Adrenal gland (tissue), 19 donors: ENCODE measurements at places on chromosomes 11 and 22. TPM values are rescaled to one million over a fixed set of nuclear protein-coding genes. Genes with fewer than 3 reads are reported as not detected.
A peak's percentile ranks its signal among the peaks of the same experiment; 100 is the strongest.

GRCh38 chr11:96217206-96217605 lies 125.8 kb downstream of the MAML2 start:
- DNase-seq, result no peak

DNA sequence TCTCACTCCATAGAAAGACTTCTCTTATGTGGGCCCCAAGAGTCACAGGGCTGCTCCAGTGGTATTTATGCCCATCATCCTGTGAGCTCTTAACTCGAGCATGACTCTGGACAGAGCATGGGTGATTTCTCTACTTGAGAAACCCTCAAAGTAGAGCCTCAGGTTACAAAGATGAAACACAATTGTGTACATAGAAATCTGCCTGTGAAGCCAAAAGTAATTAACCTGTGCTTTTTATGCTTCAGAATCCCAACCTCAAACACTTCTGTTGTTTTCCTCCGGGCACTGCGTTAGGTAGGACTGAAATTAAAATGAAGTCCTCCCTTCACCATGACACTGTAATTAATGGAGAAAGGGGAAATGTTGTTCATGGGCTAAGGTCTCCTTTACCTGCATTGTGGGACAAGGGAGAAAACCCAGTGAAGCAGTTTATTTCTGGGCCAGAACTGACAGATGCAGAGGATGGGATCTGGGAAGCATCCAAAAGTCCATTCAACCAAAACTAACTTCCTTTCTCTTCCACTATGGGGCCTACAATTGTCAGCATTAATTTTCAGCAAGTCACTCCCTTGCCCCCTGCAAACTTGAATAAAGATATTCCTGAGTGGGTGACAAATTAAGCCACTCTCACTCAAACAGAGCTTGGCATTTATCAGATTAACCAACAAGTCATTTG lies 24.1 kb upstream of the POU2AF1 start:
- no peak for DNase-seq

DNA sequence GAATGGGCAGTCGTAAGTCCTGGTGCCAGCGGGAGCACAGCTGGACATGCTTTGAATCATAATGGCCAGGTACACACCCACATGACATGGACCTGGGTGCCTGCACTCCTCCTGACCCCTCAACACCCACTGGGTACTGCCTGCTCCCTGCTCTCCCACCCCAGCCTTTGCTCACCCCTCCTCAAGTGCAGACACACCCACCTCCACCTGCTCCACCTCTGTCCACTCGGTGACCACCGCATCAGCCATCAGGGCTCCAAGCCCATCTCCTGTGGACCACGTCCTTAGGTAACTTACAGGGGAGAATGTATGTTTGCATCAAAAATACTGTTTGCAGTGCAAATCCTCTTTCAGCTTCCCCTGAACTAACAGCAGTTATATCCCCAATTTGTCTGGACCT lies 214.6 kb downstream of the BRD1 start:
- no peak for DNase-seq

DNA sequence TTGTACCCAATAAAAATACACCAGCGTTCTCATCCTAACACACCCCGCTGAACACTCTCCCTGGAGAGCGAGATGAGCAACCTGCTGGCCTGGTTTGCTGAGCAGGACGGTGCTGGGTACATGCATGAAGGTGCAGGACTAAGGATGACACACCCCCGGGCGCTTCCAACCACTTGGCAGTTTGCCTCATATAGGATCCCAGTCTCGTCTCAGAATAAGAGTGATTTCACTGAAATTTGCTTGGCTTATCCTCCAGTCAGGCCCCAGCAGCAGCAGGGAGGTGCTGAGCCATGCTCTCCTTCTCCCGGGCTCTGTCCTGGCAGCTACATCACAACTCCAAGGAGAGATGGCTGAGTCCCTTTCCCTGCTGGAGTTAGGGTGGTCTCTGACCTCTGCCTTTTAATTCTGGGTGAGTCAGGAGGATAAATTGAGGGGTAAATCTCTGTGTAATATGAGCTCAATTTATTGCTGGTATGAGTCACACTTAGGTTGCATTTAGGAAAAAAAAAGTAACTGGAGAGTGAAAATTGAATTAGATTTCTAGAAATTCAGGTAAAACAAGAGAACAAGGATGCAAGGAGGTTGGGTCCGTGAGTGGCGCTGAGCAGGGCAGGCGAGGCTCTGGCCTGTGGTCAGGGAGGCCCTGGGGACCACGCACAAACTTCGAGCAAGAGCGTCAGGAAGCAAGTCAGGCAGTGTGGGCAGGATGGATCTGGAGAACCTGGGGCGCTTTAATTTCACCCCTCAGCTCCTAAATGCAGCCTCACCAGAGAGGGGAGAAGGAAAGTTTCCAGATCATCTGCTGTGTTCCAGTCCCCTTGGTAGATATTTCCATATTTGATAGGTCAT lies 974.0 kb downstream of the TBC1D22A start:
- DNase-seq, result no peak

- peak; percentile 86 for DNase-seq
These were observed 16.6 kb upstream of the STK33 start for GRCh38 chr11:8610532-8611116.

GRCh38 chr11:64165481-64165841 lies 452 bp downstream of the MACROD1 start:
- DNase-seq, result no peak

- DNase-seq, result no peak
These were observed 31.7 kb upstream of the RRAS2 start for GRCh38 chr11:14390669-14391068.

DNA sequence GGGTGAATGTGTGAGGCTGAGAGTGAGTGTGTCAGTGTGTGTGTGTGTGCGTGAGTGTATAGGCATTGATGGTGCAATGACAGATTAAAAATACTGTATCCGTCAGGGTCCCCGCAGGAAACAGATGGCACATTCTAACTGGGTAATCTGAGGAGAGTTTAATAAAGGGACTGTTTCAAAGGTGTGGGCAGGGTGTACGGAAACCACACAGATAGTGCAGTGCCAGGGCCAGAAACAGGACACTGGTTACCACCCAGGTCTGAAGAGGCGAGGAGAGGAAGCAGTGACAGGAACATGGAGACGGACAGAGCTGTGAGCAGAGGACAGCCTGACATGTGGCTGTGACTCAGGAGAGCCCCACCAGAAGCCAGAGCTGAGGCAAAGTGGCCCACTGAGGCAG lies 16.5 kb downstream of the P2RX3 start:
- DNase-seq, result no peak

- DNase-seq, result no peak
These were observed 242.3 kb downstream of the SWAP70 start for GRCh38 chr11:9905960-9906791.

DNA sequence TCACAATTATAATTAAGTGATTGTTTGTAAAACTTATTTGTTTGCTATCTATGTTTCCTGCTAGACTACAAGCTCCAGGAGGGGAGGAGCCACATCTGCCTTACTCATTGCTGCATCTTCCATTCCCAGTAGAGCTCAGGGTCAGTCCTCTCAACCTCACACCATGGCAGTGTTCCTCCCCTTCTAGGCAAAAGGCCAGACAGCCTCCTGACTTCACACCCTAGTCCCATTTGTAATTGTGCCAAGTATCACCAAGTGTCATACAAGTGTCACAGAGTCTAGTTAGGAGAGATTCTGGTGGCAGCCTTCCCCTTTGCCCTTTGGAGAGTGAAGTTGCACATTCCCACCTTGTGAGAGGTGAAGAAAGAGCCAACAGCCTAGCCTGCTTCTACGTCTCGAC lies 490.4 kb downstream of the INSC start:
- no peak for DNase-seq

GRCh38 chr22:41907436-41908401 lies 7.2 kb downstream of the SHISA8 start:
- DNase-seq, result peak; percentile 38

GRCh38 chr22:31247726-31248125 lies 35.6 kb downstream of the LIMK2 start:
- no peak for DNase-seq

DNA sequence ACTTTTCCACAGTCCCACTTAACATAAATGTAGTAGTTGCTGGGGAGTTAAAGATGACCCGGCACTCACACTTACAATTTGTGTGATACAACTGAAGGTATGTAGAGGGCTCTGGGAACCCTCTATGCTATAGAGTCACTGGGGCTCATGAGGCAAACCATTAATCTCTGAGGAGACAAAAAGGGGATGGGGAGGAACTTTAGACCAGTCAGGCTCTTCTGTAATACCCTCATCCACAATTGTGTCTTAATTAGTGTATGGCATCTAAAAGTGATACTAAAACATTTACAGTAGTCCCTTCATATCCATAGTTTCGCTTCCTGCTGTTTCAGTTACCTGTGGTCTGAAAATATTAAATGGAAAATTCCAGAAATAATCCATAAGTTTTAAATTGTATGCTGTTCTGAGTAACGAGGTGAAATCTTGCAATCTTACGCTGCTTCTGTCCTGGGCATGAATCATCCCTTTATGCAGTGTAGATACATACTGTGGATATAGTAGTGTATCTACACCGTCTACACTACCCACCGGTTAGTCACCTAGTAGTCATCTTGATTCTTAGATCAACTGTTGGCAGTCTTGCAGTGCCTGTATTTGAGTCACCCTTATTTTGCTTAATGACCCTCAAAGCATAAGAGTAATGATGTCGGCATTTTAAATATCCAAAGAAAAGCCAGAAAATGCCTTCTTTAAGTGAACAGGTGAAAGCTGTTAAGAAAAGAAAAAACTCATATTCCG lies 12.2 kb downstream of the CBL start:
- DNase-seq, result no peak

GRCh38 chr11:32630844-32631243 lies 47.2 kb downstream of the EIF3M start:
- no peak for DNase-seq

- DNase-seq, result no peak
These were observed 62.8 kb downstream of the BCR start for GRCh38 chr22:23243006-23243573.

GRCh38 chr22:24426851-24427499 lies 424 bp upstream of the ADORA2A start:
- DNase-seq, result no peak

DNA sequence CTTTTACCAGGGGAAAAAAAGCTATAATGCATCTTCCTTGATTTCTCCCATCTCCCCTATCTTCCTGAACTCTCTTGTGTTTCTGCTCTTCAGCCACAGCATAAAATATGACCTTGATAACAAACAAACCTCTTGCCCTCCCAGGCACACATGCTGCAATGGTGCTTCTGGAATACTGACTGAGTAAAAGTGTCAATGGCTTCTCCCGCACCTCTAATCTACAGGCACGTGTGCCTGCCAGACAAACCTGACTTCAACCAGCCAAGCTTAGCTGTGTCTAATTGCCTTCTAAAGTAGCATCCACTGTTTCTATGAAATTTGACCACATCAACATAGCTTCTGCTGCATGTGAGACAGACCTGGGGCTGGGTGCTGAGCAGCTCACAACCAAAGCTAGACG lies 12.7 kb downstream of the OPCML start:
- no peak for DNase-seq

DNA sequence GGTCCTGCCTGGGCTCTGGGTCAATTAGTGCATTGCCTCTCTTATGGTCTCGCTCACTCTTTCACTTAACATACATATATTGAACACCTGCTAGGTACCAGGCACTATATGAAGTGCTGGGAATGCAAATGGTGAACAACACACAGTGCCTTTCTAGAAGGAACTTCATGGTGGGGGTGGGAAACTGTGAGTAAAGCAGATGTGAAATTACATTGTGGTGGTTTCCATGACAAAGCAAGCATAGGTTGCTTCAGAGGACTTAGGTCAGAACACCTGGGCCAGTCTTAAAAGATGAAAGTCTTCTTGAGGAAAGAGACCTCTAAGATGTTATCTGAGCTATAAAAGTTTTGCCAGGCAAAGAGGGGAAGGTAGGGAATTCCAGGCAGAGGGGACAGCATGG lies 231.3 kb downstream of the BUD13 start:
- DNase-seq, result no peak

DNA sequence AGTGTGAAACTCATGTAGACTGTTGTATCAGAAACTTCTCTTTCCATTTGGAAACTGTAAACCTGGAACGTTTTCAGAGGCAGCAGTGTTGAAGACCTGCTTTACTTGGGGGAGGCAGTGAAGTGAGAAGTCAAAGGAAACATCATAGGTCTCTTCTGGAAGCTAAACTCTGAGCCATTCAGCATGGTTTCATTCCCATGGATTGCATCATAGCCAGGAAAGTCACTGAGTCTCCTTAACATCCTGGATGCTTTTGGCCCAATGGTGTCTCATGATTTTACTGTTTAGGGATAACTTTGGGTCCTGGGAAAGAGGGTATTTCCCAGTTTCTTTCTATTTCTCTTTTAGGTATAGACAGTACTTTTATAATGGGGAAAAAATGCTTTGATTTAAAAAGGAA lies 153.2 kb upstream of the E2F8 start:
- DNase-seq, result no peak

DNA sequence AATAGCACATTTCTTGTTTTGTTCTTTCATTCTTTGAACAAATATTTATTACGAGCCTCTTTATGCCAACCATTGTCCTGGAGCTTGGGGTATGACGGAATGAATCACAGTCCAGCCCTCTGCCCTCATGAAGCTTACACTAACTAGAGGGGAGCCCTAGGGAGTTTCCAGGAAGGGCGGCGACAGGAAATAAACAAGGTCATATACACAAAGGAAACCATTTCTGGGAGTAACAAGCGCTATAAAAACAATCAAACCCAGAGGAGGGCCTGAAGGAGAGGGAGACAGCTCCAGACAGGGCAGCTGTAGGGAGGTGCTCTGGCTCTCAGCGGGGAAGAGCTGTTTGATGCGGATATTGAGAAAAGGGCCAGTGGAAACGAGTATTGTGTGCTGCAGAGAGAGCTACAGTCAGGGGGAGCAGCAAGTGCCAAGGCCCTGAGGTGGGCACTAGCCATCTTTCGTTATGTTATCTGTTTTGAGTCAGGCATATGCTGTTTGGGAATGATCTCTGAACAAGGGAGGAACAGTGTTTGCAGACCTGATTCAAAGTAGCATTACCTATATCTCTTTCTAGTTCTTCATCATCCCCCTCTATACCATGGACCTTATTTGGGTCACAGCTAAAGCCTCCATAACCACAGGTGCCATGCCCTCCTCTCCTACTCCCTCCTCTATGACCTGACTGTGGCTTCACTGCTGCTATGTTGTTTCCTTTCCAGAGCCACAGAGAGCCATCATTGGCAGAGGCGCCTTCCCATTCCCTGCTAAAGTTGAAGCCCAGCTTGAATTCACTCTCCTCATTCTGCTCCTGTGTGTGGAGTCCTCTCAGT lies 15.3 kb upstream of the ZBTB16 start:
- DNase-seq, result no peak

DNA sequence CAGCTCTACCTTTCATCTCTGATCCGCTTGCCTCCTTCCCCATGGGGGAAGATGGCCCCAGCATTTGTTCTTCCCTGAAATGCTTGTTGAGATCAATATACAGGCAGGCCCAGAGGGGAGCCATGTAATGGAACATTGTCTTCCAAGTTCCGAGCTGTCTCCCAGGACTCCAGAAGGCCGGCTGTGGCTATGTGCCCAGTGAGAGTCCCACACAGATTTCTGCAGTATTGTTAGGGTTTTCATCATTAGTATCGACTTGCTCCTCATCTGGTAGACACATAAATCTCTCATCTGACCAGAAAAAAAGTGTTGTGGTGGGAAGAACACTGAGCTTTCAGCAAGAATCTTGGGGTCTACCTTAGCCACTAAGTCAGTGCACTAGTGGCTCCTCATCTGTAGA lies 163.4 kb downstream of the TRIM29 start:
- DNase-seq, result no peak

- no peak for DNase-seq
These were observed 396.8 kb downstream of the GUCY1A2 start for GRCh38 chr11:106621484-106621883.

IRAG1 gene
- 20.0 TPM for total RNA-seq

SPTY2D1 gene
- 24.5 TPM for total RNA-seq

OR52E8 gene
- not detected for total RNA-seq

GSTT2B gene
- total RNA-seq, result 18.2 TPM

NADSYN1 gene
- 77.4 TPM for total RNA-seq

PACSIN3 gene
- 96.3 TPM for total RNA-seq

OR2AG2 gene
- total RNA-seq, result 0.18 TPM

LRP4 gene
- total RNA-seq, result 13.3 TPM
